Stimulated activated CD8-positive, alpha-beta memory T cell treated with anti-CD3 and anti-CD28 coated beads, Interleukin-4, amount 100 ng/mL, for 4 hours (primary cell): ENCODE measurements at places on chromosomes 11 and 22.

DNA sequence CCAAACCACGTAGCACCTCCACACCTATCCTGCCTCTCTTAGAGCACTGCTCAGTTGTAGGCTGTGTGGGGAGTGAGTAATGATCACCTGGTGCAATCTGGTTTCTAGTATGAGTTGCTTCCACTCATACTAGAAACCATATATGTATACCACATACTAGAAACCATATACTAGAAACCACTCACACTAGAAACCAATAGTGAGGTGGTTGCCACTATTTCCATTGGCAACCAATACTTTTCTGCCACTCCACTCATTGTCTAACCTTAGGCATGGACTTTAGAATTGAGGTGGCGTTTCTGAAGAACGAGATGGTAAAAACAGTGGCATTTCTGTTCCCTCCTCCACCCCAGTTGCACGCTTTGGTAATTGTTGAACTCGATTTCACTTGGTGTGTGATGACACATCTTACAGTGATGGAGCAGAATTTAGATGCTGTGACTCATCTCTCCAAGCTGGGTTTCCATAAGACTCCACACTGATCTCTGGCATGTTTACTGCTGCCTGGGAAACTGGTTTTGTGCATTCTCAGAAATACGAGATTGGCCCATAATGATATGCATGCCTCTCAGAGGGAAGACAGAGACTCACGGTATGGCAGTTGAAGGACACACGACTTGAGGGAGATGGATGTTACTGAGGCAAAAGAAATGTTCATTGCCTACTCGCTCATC is 82.9 kb downstream of the KIRREL3 start:
- DNase-seq = no peak

DNA sequence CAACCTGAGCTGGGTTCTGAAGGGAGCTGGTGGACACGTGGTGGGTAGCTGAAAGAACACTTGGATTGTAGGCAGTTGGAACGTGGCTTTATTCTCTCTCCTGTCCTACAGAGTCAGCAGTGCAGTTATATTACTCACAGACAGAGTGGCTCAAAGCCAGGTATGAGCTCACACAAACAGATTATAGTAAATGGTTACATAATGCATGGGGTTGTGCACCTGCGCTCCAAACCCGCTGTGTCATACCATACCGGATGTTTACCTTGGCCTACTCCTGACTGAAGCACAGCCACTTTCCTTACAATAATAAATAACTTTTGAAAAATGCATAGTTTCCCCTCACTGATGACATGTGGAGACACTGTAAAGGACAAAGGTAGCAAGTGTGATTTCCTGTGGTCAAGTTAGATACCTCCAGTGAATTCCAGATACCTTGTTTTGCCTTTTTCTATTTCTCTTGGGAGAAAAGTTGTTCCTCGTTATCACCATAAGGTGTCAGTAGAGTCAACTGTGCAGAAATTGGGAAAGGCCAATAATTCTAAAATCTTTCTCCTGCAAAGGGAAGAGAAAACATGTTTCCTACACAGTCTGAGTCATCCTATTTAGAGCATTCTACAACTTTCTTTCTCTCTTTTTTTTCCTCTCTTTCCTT is 13.5 kb downstream of the MS4A6A start:
- no peak for DNase-seq

GRCh38 chr11:12089473-12089872 is 20.9 kb upstream of the MICAL2 start:
- no peak for DNase-seq

DNA sequence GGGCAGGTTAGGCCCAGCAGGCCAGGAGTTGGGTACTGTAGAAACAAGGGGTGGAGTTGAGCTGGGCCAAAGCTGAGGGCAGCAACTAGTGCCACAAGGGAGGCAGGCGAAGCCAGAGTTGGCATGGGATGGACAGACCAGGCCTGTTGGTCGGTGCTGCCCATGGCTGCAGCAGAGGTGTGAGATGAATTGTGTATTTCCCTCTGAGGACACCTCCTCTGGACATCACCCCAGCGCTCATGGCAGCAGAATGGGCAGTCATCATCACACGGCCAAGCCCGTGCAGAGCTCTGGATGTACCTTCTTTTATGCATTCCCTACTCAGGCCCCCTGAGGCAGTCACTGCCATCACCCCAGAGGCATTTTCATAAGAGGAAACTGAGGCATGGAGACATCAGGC is 20.3 kb downstream of the TAB1 start:
- DNase-seq = no peak

DNA sequence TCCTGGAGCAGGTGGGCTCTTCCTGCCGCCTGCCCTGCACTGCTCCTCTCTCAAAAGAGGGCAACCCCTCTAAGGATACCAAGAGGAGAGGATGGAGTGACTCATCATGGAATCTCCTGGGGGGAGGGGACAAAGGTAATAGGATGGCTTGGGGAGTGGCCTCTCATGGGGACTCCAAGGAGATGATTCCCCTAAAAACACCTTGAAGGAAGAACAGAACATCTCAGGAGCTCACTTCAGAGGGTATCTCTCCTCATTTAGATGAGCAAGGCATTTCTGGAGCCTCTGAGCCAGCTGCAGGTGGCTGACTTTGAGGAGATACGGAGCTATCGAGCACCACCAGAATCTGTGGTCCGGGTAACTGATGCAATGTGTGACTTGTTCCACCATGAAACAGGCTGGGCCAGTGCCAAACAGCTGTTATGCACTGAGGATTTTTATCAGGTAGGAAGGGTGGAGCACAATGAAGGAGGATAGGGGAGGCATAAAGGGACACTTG is 40.2 kb downstream of the RRP8 start:
- DNase-seq = no peak

DNA sequence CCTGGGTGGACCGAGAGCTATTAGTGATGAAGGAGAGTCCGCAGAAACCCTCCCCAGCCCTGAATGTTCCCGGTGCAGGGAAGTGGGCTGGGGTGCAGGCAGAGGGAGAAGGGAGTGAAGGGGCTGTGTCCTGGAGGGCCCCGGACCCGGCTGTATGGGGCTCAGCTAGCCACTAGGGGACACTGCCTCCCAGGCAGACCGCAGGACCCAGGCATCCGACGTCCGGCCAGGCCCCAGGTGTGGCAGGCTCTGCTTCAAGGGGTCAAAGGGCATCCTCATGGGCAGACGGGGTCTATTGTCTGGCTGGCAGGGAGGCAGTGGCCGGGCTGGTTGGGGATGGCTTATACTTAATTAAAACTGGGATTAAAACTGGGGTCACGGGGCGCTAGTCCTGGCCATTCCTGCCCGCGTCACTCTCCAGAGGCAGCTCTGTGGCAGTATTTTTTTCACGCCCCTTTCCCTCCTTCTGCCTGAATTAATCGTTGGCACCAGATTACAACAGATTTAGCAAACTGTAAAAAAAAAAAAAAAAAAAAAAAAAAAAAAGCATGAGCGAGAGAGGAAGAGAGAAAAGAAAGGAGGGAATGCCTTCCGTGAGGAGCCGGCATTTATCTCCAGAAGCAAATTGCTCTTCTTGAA is 5.1 kb downstream of the FLRT1 start:
- no peak for DNase-seq
